HepG2 (cell line): ENCODE measurements at places on chromosomes 13 and 19. TPM values are rescaled to one million over a fixed set of nuclear protein-coding genes. Genes with fewer than 3 reads are reported as not detected.

The CGB8 gene
- total RNA-seq = not detected in 2 replicates

The APLP1 gene
- total RNA-seq = 2.3 and 2.9 TPM in 2 replicates

The KLK7 gene
- not detected in 2 replicates for total RNA-seq

The KIR2DL1 gene
- total RNA-seq = not detected in 2 replicates

The SLITRK6 gene
- total RNA-seq = not detected in 2 replicates

The LHFPL6 gene
- not detected in 2 replicates for total RNA-seq

The BRSK1 gene
- 0.18 TPM in 1 of 2 replicates, not detected in the other for total RNA-seq

The ZNF208 gene
- not detected in 2 replicates for total RNA-seq

The ZNF563 gene
- total RNA-seq = 19.5 and 26.3 TPM in 2 replicates

The DMKN gene
- total RNA-seq = 57.0 and 57.1 TPM in 2 replicates

The KMT2B gene
- 6.2 TPM in 2 replicates for total RNA-seq

The NLRP5 gene
- total RNA-seq = not detected in 2 replicates

The FOSB gene
- total RNA-seq = 0.21 and 6.0 TPM in 2 replicates

The SHD gene
- total RNA-seq = 0.11 TPM in 1 of 2 replicates, not detected in the other

The CALR gene
- 420 and 898 TPM in 2 replicates for total RNA-seq

The EXOC3L2 gene
- not detected in 2 replicates for total RNA-seq

The TMEM272 gene
- total RNA-seq = 0.18 and 0.62 TPM in 2 replicates

The SPRY2 gene
- 7.4 and 9.8 TPM in 2 replicates for total RNA-seq

The MCEMP1 gene
- not detected in 2 replicates for total RNA-seq

The SYDE1 gene
- 3.8 and 4.3 TPM in 2 replicates for total RNA-seq

The ATP11A gene
- 18.4 and 18.9 TPM in 2 replicates for total RNA-seq

The HRC gene
- 1.5 and 3.6 TPM in 2 replicates for total RNA-seq

The DCUN1D2 gene
- total RNA-seq = 7.4 and 9.6 TPM in 2 replicates

The CACNG8 gene
- not detected in 2 replicates for total RNA-seq

The LGALS14 gene
- not detected in 2 replicates for total RNA-seq

The PRSS57 gene
- total RNA-seq = not detected in 2 replicates

The PRODH2 gene
- total RNA-seq = 42.0 and 86.7 TPM in 2 replicates

The CEACAM3 gene
- total RNA-seq = not detected in 2 replicates

The CEACAM5 gene
- total RNA-seq = not detected in 2 replicates

The PPP1R13L gene
- 1.3 and 1.6 TPM in 2 replicates for total RNA-seq

The AZU1 gene
- not detected in 2 replicates for total RNA-seq

The CLEC17A gene
- total RNA-seq = not detected in 2 replicates

The APOC4 gene
- total RNA-seq = 0.46 TPM in 1 of 2 replicates, not detected in the other

The ENOX1 gene
- not detected in 2 replicates for total RNA-seq

The LRRC63 gene
- total RNA-seq = not detected in 2 replicates

The STAP2 gene
- total RNA-seq = 39.0 and 43.1 TPM in 2 replicates

The METTL21C gene
- not detected in 2 replicates for total RNA-seq

The ZNF85 gene
- total RNA-seq = 3.7 and 4.8 TPM in 2 replicates

The PINLYP gene
- total RNA-seq = 0.24 TPM in 1 of 2 replicates, not detected in the other

The ZNF493 gene
- total RNA-seq = 4.1 and 9.0 TPM in 2 replicates

The CFAP97D2 gene
- total RNA-seq = not detected in 2 replicates

The PPAN gene
- total RNA-seq = 23.9 and 36.2 TPM in 2 replicates

The DNASE2 gene
- total RNA-seq = 3.4 and 7.5 TPM in 2 replicates

The CRYL1 gene
- 57.2 and 71.7 TPM in 2 replicates for total RNA-seq

The MBD3L3 gene
- not detected in 2 replicates for total RNA-seq

The MAP4K1 gene
- 0.89 TPM in 1 of 2 replicates, not detected in the other for total RNA-seq

The PRKACA gene
- total RNA-seq = 11.0 and 14.0 TPM in 2 replicates

The C5AR2 gene
- total RNA-seq = 0.09 TPM in 1 of 2 replicates, not detected in the other

The IZUMO2 gene
- not detected in 2 replicates for total RNA-seq

The CPAMD8 gene
- total RNA-seq = 0.28 and 0.29 TPM in 2 replicates

The SEMA6B gene
- 37.0 and 67.1 TPM in 2 replicates for total RNA-seq

The OR7A5 gene
- not detected in 2 replicates for total RNA-seq

The PSG4 gene
- not detected in 2 replicates for total RNA-seq
